ENCODE measurements at places on chromosomes 6 and 20.

GRCh38 chr6:25448965-25449538 lies 169.9 kb downstream of the CARMIL1 start:
- DNase-seq = no peak

DNA sequence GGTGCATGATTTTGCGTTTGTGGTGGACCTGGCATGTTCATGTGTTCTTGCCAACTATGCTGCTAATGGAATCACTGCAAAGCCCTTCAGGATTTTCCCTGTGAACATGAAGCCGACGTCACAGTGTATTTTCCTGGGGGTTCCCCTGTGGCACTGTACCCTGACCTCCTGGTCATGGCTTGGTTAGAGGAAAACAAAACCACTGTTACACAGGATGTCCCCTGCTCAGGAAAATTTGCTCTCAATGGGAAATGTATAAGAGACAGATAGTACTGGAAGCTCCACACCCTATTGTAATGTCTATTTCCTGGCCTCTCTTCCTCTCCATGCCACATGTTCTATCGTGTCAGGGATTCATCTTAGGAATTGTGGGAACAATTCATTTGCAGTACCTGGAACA lies 19.7 kb downstream of the TSHZ2 start:
- DNase-seq = no peak

GRCh38 chr6:138337076-138337475 lies 40.6 kb upstream of the SMIM28 start:
- DNase-seq = no peak

DNA sequence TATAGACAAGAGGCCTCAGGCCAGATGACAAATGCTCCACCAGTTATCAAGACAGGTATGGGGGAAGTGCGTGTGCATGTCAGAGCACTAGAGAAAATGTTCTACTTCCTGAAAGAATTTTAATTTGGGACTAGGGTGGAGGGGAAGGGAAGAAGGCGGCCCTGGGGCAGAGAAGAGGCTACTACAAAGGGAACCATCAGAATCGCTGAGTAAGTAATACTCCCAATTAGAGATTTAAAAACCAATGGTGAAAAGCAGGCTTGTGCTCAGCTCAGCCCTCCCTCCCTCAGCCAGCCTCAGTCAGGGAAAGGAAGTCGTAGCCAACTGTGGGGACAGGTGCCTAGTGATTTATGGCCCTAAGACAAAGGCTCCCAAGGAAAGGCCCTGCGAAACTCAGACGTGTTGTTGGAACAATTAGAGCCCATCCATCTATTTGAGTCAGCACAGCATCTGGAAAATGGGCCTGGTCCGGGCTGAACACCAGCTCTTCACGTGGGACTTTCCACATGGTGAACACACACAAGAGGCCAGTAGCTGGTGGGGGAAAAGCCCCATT lies 15.0 kb upstream of the MAFB start:
- DNase-seq = no peak

DNA sequence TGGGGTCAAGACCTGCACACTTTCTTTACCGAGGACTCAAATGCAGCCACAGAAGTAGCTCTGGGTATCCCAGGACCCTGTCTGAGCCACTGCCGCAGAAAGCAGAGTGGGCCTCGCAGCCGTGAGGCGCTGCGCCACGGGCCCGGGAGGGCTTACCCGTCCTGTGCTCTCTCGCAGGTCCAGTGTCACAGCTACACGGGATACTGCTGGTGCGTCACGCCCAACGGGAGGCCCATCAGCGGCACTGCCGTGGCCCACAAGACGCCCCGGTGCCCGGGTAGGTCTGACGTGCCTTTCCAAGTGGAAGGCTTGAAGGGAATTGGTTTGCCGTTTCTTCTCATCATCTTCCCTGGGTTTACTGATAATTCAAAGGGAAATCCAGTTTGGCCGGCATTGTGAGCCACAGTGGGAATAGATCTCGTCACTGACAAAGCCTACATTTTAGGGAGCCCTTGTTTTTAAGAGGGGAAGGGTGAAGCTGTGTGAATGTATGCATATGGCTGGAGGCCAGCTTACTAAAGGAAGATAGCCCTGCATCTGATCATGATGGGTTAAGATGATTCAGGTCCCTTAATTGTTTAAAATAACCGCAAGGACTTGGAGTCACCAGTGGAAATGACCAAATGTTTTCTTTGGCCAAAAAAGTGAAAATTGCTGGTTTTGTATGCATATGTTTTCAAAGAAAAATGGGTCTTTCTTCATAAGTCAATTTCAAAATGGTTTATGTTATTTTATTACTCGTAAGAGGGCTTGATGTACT lies 86.6 kb downstream of the SMOC2 start:
- DNase-seq = no peak

Measured in GM18507 (cell line).